ENCODE measurements at places on chromosomes 6 and 20. TPM values are rescaled to one million over a fixed set of nuclear protein-coding genes. Genes with fewer than 3 reads are reported as not detected.

DNA sequence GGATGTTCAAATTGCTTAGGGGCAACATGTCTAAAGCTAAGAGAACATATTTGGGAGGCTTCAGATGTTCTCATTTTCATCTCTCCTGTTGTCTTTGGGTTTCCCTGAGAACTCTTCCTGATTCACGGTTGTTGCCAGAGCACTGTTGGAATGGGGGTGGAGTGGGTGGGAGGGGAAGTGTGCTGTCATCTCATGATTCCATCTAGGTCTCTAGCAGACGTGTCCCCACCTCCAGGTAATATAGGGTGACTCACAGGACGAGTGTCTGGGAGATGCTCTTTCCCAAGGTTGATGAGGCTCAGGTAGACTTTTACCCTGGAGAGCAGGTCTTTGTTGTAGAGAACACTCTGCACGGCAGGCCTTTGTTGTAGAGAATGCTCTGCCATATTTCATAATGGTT is 636.9 kb downstream of the QKI start:
- no peak for DNase-seq

HLA-DQA1 gene
- total RNA-seq: 1.2 TPM

GRCh38 chr20:4435225-4435624 is 286.5 kb upstream of the PRND start:
- no peak for DNase-seq

- DNase-seq: no peak
These were observed 435.6 kb upstream of the HSF2 start for GRCh38 chr6:121963826-121964225.

DNA sequence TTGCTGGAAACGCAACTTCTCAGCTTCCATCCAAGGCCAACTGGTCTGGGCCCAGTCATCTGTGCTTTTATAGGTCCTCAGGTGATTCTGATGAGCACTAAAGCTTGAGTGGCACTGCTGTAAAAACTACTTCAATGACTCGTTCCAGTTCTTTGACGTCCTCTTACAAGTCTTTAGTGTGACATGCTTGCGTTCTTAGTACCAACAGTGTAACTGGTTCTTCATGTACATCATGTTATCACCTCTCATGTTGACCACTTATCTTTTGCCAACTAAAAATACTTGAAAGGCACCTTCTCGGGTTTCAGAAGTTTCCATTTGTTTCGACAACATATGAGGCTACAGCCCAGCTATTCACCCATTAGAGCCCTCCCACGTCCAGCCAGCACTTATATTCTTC is 468.9 kb downstream of the PRKN start:
- DNase-seq: no peak

- DNase-seq: no peak
These were observed 49.6 kb upstream of the HLA-A start for GRCh38 chr6:29892696-29893095.

CLDN20 gene
- total RNA-seq: not detected

- DNase-seq: no peak
These were observed 72.3 kb downstream of the TBX18 start for GRCh38 chr6:84691978-84692623.

Measured in left lobe of liver (tissue), 2 donors.